Stimulated activated CD4-positive, alpha-beta T cell treated with anti-CD3 and anti-CD28 coated beads, Interleukin-1b, Interleukin-23, amount 100 ng/mL, for 1 hour (primary cell): ENCODE measurements at places on chromosomes 11 and 22.

GRCh38 chr11:14249121-14249963, 109.6 kb downstream of the RRAS2 start:
- peak; percentile 49 for DNase-seq

GRCh38 chr11:102237096-102237735, 80.1 kb upstream of the BIRC3 start:
- DNase-seq = no peak

DNA sequence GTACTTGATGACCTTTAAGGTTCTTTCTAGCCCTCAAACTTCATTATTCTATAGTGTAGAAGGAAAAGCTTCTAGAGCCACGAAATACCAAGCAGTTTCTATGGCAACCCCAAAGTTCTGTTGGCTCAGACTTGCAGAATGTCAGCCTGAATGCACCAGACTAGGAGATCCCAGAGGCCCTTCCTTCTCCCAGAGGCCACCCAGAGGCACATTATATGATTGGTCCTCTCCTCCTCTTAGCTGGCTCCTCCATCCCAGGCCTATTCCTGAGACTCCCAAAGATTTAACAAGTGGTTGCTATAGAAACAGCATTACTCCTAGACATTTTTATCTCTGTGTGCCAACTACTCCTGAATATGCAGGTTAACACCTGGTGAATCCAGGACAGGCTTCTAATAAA, 69.2 kb upstream of the CCDC90B start:
- no peak for DNase-seq

- no peak for DNase-seq
Observed at GRCh38 chr11:115670538-115671205, 166.5 kb upstream of the CADM1 start.

DNA sequence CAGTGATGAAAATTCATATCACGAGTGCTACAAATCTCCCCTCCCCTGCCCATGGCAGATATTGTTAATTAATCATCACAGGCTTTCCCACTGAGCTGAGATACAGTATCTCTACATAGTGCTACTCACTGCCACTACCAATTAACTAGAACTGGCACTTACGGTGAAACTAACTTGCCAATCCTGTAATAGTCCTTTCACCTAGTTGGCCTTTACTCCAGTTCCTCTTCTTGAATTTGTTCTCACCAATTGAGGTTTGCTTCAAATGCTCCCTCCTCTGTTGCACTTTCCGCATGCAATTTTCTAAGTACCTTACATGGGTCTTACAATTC, 11.9 kb upstream of the PRRG4 start:
- no peak for DNase-seq

GRCh38 chr11:45085646-45086501, 60.6 kb upstream of the PRDM11 start:
- no peak for DNase-seq

GRCh38 chr11:133903875-133904817, 52.6 kb downstream of the IGSF9B start:
- no peak for DNase-seq
